ENCODE measurements at places on chromosomes 13 and 19. TPM values are rescaled to one million over a fixed set of nuclear protein-coding genes. Genes with fewer than 3 reads are reported as not detected.

The CCDC169 gene
- 6.9 TPM for total RNA-seq

The LRG1 gene
- 0.66 TPM for total RNA-seq

The TPTE2 gene
- 0.24 TPM for total RNA-seq

The LAIR1 gene
- not detected for total RNA-seq

The CPT1C gene
- 29.0 TPM for total RNA-seq

The CGB3 gene
- not detected for total RNA-seq

The C19orf85 gene
- total RNA-seq: not detected

The FBXO46 gene
- total RNA-seq: 34.8 TPM

The ERVK3-1 gene
- 64.3 TPM for total RNA-seq

The TEAD2 gene
- 84.3 TPM for total RNA-seq

The CEACAM5 gene
- not detected for total RNA-seq

The CEACAM20 gene
- not detected for total RNA-seq

The JOSD2 gene
- total RNA-seq: 25.4 TPM

The SHANK1 gene
- 2.9 TPM for total RNA-seq
